Activated CD8-positive, alpha-beta memory T cell treated with anti-CD3 and anti-CD28 coated beads, Interleukin-2, amount 50 U/mL, for 48 hours (primary cell): ENCODE measurements at places on chromosomes 7 and 10.

GRCh38 chr10:14971867-14972448 lies 12.8 kb downstream of the MEIG1 start:
- no peak for DNase-seq

DNA sequence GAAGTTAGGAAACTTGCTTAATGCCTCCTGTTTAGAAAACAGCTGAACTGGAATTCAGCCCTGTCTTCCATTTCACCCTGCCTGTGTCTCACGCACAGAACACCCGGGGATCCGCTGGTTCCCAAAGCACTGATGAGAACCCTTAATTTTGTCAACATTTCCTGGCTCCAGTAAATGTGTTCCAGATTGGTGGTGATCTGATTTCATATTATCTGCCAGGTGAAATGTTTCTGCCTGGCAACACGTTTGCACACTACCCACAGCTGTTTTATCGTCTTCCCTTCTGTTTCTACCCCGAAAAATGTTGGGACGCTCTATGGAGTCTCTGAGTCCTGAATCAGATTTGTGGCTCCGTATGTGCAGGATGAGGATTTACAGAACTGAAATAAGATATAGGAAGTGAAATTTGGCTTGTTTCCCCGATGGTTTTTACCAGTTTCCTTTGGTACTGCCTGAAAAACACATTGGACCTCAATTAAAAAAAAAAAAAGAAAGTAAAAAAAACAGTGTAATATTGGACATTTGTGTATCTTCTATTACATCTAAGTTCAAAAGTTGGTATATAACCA lies 29.0 kb downstream of the MRC1 start:
- DNase-seq, result no peak

GRCh38 chr10:25561758-25562157 lies 372.3 kb upstream of the MYO3A start:
- DNase-seq, result no peak

DNA sequence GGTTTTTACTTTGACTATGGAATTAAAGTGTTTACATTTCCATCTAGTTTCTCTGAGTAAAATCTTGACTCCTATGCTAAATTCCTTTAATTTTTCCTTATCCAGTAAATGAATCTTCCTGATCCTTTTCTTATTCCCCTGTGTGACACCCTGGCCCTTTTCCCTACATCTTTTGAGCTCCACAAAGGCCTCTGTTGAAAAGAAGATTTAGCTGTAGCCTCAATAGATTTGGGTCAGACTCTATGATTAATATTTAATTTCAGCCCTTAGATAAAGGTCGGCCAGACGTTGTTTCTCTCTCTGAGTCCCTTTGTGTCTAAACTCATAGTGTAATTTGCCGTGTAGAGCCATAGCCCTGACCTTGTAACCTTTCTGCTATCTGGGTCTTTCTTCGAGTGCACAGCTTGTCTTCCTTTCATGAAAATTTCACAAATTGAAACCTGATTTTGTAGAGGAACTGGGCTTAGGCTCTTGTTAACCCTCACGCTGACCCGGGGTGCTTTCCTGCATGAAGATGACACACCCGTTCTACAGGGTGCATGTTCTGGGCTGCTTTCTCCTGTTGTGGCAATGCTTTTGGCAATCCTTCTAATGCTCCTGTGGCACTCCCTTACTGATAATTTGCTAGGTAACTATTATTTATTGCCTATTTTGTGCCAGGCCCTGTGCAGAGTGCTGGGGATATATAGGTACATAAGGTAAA lies 21.2 kb downstream of the LSMEM1 start:
- no peak for DNase-seq

DNA sequence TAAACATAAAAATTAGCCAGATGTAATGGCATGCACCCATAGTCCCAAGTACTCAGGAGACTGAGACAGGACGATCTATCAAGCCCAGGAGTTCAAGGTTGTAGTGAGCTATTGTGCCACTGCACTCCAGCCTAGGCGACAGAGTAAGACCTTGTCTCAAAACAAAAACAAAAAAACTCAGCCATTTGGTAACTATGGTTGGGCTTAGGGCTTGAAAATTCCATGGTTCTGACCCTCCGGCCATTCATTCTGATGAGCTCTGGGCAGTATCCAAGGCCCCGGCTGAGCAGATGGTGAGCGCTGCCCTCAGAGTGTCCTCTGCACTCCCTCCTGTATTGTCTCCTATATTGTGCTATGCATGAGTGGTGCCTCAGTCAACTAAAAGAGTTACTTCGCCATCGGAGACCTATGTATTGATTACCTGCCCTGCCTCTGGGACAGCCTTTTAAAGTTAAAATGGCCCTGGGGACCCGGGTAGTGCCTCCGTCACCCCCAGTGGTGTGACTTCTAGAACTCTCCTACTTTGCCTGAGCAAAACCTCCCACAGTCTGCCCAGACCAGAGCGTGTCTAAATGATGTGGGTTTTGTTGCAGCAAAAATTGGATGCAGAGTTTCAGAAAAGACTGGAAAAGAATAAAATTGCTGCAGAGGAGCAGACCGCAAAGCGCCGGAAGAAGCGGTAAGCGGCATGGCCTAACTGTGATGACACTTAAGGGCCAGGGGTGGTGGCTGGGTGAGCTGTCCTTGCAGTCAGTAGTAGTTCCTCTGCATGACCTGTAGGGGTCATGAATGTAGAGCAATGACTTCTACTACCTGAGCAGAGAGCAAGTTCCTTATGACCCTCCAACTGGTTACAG lies 8.1 kb downstream of the PRKRIP1 start:
- no peak for DNase-seq

- DNase-seq, result no peak
These were observed 214.0 kb upstream of the KLF14 start for GRCh38 chr7:130947792-130948580.

- DNase-seq, result no peak
These were observed 107.7 kb upstream of the ANK3 start for GRCh38 chr10:60497364-60497763.

GRCh38 chr7:47846138-47846836 lies 102.0 kb downstream of the PKD1L1 start:
- DNase-seq, result no peak

- no peak for DNase-seq
These were observed 161.1 kb downstream of the PRKAG2 start for GRCh38 chr7:151715666-151716315.

DNA sequence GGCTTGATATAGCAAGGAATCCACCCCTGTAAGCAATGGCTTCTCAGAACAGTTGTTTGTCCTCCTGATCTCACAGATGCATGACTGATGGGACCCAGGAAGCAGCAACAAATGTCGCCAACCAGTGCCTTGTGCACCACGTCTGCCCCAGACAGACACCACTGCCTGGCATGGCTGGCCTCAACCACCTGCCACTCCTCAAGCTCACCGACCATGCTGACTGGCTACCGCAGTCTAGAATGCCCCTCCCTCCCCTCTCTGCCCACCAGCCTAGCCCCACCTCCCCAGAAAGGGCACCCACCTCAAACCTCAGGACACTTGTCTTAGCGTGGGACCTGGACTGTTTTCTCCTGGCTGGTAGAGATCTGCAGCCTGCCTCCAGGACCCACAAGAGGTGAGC lies 24.0 kb downstream of the LRRC20 start:
- DNase-seq, result no peak

DNA sequence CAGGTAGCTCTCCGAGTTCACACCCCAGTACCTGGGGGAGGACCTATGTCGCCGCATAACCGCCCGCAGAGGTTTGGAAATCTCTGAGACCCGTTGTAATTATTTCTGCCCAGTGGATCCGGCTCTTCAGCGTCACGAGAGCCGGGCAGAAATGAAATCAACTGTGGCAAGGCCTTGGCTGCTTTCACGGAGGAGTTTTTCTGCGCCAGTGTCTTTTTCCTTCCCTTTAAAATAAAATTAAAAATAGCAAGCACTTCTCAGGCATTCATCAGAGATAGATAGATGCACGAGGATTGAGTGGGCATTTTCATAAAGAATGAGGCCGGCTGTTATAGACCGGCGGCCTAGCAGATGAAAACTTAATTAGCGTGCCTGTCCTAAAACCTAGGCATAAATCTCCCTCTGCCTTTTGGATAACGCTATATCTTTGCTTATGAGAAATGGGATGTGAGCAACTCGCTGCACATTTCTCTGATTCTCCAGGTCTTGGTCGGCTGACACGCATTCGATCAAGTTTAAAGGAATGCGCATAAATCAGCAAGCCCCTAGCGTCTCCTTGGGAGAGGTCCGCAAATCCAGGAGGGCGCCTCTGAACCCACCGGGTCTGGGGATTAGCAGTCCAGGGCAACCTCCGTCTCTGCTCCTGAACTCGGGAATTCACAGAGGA lies 6.4 kb downstream of the HOXA13 start:
- peak; percentile 49 for DNase-seq

DNA sequence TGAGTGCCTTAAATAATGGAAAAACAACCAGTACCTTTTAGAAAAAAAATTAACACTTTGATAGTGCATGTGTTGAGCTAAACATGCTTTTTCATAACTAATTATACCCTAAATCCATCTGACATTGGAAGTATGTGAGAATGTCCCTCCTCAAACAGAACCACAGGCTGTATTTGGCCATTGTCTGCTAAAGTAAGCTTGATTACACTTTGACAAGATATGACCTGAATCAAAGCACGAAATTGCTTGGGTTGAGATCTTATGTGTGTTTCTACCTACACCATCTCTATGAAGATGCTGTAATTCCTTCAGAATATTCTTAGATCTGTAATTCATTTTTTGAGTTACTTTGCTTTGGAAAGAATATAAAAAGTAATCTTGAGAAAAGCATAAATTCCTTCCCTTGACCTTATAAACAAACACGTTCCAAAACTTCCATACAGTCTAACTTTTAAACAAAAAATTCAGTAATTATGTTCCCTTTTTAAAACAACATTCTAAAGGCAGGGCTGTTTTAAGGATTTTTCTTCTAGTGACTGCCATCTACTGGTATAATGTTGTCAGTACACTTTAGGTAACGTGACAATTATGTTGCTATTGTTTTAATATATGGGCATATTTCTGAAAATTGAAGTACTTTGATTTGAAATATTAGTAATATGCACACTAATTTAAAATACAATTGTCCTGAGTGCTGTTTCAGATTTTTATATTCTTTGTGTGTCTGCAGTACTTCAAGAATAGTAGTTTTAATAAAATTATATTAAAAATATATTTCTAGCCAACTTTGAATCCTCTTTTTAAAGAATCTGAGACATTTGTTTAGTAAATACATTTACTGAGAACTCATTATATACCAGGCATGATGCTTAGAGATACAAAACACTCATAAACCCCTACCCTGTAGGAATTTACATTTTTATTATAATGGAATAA lies 20.9 kb downstream of the CD36 start:
- DNase-seq, result no peak

- peak; percentile 74 for DNase-seq
These were observed 89.2 kb downstream of the DLG5 start for GRCh38 chr10:77837248-77837924.

DNA sequence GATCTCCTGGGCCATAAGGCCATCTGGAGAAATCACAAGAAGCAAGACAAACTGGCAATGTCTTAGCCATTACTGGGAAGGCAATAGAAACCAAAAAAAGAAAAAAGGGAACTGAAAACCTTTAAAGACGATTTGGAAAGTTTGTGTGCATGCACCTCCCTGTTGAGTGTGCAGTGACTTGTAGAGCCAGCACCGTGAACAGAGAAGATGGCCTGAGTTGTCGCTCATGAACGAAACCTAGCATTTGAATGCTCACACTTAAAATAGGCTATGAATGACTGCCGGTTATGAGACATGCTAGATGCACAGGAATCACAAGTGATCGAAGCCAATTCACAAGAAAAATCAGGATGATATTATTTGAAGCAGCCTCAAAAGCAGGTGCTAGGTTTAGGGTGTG lies 151.3 kb upstream of the ADO start:
- no peak for DNase-seq

DNA sequence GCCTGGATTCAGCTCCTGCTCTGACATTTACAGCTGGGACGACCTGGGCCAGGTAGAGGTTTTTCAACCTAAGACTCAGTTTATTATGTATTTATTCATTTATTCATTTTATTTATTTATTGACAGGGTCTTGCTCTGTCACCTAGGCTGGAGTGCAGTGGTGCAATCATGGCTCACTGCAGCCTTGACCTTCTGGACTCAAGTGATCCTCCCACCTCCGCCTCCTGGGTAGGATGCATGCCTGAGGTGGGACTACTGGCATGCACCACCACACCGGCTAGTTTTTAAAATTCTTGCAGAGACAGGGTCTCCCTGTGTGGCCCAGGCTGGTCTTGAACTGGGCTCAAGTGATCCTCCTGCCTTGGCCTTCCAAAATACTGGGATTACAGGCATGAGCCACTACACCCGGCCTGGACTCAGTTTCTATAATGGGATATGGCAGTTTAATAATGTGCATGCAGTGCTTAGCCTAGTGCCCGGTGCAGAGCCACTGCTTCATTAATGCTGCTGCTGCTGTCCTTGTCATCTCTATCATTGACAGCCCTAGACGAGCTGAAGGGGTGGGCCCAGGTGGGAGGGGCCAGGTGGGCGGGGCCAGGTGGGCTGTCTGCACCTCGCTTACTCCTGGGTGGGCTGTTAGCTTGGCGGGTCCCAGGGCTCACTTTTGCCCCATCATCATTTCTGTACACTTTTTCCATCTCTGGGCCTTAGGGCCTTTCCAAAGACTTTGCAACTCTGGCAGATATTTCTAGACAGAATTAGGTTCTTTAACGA lies 92.6 kb downstream of the LHPP start:
- DNase-seq, result no peak

GRCh38 chr7:28529755-28530154 lies 117.4 kb downstream of the CREB5 start:
- no peak for DNase-seq

GRCh38 chr10:78859769-78860168 lies 209.0 kb upstream of the ZMIZ1 start:
- no peak for DNase-seq

DNA sequence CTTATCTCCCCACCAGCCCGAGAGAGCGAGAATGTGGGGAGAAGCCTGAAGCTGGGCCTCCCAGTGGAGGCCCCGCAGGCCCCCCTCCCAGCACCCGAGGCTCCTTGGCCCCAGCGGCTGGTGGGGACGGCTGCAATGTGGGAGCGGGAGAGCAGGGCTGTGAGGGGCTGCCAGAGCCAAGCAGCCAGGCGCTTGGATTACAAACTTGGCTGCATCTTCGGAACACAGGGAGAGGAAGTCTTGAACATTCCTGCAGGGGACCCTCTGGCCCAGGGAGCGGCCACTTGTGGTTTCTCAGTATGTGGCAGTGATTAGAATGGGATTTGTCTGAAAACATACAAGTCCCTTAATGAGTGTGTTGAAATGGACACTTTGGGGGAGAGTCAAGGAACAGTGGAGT lies 23.2 kb downstream of the ELN start:
- no peak for DNase-seq
